ENCODE measurements at places on chromosomes 7 and 10.

DNA sequence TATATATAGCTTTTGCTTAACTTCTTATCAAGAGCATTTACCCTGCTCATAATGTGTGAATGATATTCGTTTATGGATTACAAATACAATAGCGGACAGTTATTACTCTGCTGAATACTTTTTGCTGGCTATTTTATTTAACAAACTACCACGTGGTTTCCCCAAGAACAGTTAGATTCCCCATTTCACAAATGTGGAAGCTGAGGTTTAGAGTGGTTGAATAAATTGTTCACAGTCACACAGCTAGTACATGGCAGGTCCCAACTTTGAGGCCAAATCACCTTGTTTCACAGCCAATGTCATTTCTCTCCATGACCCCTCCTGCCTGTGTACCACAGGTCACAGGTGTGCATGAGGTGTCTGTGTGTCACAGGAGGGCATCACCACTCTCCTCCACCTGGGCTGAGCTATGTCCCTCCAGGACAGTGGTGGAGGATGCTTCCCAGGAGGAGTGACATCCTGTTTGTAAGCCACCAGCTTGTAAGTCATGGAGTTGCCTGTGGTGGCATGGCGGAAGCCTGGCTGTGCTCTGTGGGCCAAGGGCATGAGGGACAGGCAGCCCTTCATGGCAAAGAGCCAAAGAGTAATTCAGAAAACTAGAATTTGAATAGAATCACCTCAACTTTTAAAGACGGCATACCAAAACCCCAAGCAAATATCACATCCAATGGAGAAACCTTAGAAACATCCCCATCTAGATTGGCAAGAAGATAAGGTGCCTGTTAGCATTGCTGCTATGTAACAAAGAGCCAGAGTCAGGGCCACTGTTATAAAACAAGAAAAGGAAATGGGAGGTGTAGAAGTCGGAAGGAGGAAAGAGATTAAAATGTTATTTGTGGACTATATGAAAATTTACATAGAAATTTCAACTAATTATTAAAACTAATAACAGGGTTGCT lies 51.9 kb downstream of the AOC1 start:
- no peak for DNase-seq

DNA sequence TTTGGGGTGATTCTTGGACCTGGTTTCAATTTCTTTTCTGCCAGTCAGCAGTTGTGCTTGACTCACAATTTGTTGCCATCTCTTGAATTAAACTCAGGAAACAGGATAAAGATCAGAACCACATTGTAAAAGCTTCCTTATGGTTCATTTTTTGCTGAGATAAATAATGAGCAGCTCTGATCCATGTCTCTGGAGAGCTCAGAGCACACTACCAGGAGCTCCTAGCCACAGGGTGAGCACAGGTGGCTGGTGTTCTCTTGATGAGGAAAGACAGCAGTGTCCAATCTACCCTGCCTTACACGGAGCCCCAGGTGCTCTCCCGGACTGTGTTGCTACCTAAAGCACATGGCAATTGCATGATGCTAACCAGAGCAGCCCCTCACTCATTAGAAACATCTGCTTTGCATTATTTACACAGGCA lies 17.2 kb upstream of the FAM170B start:
- no peak for DNase-seq

DNA sequence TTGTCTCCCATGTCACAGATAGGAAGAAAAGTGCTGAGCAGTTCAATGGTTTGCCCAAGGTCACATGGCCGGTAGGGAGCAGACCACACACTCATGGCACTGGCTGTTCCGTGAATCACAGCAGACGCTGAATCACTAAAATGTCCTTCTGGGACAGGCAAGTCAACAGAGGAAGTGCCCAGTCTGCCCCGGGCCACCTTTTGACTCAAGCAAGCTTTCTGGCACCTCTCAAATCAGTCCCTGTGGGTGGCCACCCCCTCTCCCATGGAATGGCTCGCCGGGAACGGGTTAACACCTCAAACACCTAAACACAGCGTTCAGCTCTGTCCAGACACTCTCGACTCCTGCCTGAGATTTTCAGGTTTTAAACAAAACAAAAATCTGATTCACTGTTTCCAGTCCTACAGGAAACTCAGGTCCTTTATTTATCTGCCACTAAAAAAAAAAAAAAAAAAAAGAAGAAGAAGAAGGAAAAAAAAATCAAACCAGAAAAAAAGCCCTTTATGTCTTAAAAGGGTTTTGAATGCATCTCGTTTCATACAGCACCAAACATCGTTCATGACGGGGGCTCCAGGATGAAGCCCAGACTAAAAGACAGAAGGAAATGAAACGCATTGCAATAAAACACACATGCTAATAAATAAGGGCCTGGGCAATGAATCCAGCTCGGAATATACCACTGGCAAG lies 15.5 kb downstream of the CARD11 start:
- DNase-seq: no peak

- no peak for DNase-seq
Observed at GRCh38 chr7:155466142-155466813, 8.3 kb downstream of the EN2 start.
